ENCODE measurements at places on chromosomes 7 and 10. TPM values are rescaled to one million over a fixed set of nuclear protein-coding genes. Genes with fewer than 3 reads are reported as not detected.

DNA sequence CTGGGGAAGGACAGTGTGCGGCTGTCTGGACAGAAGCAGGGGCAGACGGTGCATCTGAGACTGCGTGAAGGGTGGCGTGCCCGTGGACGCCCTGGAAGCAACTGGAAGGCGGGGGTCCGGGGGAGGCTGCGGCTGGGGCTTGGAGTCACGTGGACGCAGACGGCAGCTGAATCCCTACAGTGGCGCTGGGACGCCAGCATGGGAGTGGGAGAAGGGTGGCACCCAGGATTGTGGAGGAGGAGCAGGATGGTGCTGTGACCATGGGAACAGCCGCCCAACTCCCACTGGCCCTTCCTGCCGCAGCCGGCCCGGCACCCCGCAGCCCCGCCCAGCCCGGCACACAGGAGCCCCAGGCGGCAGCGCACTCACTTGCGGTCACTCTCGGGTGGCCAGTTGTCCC lies 9.7 kb downstream of the INTS1 start:
- no peak for DNase-seq

- DNase-seq: no peak
Observed at GRCh38 chr7:45366475-45366874, 207.7 kb upstream of the ADCY1 start.

Gene HOXA3
- total RNA-seq: 27.8 TPM

DNA sequence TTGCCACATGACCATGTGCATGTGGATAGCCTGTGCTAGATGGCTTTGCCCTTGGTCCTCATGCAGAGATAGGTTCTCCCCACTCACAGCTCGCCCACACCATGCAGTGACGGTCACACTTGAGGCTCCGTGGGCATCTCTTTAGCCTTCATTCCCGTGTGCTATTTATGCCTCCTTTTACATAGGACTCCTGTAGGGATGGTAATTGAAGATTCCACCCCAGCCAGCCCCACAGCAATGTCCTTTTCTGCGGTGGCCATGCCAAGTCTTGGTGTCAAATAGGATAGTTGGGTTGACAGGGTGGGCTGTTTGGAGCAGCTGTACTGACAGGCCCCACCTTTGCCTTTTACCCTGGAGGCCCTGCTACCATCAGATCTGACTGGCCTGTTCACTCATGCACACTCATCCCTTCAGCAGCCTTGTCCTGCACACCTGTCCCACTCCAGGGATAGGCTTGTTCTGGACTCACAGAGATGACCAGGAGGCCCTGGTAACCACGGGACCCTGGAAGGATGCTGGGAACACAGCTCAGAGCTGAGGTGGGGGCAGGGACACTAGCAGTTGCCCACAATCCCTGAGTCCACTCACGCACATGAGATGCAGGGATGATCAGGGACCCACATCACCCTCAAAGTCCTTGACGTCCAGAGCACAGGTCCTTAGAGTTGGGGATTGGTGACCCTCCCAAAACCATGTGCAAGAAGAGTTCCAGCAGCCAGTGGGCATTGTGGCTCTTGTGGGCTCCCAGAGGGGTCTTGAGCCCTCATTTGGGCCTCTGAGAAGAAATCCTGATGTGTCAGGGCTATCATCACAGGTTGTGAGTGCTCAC lies 71.2 kb downstream of the ADCY1 start:
- DNase-seq: no peak

DNA sequence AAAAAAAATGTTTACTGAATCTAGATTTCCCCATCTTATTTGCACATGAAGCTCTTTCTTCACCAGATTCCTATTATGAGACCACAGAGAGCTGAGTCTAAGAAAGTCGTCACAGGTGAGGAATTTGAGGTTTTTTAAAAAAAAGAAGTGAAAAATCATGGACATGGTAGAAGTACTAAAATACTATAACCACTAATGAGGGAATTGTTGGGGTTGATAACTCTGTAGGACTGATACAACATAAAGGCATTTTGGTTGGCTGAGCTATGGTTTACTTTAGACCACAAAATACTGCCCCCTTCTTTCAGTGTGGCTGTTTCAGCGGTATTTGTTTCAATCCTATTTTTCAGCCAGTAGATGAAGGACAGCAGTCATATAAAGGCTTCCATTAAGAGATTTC lies 1111.3 kb downstream of the TYW1 start:
- no peak for DNase-seq

GRCh38 chr10:45450866-45451265 lies 76.8 kb downstream of the ALOX5 start:
- no peak for DNase-seq
